ENCODE measurements at places on chromosomes 11 and 22. TPM values are rescaled to one million over a fixed set of nuclear protein-coding genes. Genes with fewer than 3 reads are reported as not detected.

AP5B1 gene
- polyA plus RNA-seq, result 7.6 TPM

CECR2 gene
- 0.27 TPM for polyA plus RNA-seq

GRCh38 chr11:47057365-47057764 is 119.3 kb downstream of the ARFGAP2 start:
- H3K27me3 ChIP-seq, result no peaks in the 10 kb centered on the region
- no peak overlapping the region for H3K4me3 ChIP-seq
- no peak for DNase-seq
- peaks cover 4% of the 10 kb centered on the region for H3K36me3 ChIP-seq
- H3K4me1 ChIP-seq, result no peaks in the 10 kb centered on the region

SERPIND1 gene
- polyA plus RNA-seq, result 0.11 TPM

OR51B4 gene
- polyA plus RNA-seq, result not detected

SCO2 gene
- 9.8 TPM for polyA plus RNA-seq

CFAP300 gene
- 3.3 TPM for polyA plus RNA-seq

DNA sequence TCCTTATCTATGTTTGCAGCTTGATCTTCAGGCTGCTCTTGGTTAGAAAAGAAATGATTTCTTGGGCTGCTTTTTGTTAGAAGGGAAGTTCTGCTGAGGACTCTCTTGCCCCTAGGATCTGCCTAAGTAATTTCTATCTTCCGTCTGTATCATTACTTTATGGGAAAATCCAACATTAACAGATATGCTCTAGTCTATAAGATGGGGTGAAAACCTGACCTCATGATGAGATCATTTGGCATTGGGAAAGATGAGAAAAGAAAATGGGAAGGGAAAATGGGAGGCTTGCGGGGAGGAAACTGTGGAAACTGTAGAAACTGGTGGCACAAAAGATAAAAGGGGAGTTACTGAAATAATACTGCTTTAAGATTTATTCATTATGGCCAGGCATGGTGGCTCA is 63.6 kb downstream of the FDX1 start:
- H3K4me1 ChIP-seq, result no peaks in the 10 kb centered on the region
- no peaks in the 10 kb centered on the region for H3K27me3 ChIP-seq
- H3K4me3 ChIP-seq, result no peak overlapping the region
- no peak overlapping the region for H3K27ac ChIP-seq

GRCh38 chr22:39135092-39135896 is 17.2 kb downstream of the CBX7 start:
- H3K4me3 ChIP-seq, result no peak overlapping the region
- H3K4me1 ChIP-seq, result peaks cover 9% of the 10 kb centered on the region
- no peak overlapping the region for H3K27ac ChIP-seq
- no peaks in the 10 kb centered on the region for H3K27me3 ChIP-seq

FKBP2 gene
- polyA plus RNA-seq, result 128 TPM

- no peaks in the 10 kb centered on the region for H3K36me3 ChIP-seq
- H3K27me3 ChIP-seq, result no peaks in the 10 kb centered on the region
- H3K4me3 ChIP-seq, result no peak overlapping the region
- DNase-seq, result no peak
- no peak overlapping the region for H3K27ac ChIP-seq
Measured at GRCh38 chr22:49290711-49291110, 537.0 kb downstream of the BRD1 start.

VWA5A gene
- 15.8 TPM for polyA plus RNA-seq

DNA sequence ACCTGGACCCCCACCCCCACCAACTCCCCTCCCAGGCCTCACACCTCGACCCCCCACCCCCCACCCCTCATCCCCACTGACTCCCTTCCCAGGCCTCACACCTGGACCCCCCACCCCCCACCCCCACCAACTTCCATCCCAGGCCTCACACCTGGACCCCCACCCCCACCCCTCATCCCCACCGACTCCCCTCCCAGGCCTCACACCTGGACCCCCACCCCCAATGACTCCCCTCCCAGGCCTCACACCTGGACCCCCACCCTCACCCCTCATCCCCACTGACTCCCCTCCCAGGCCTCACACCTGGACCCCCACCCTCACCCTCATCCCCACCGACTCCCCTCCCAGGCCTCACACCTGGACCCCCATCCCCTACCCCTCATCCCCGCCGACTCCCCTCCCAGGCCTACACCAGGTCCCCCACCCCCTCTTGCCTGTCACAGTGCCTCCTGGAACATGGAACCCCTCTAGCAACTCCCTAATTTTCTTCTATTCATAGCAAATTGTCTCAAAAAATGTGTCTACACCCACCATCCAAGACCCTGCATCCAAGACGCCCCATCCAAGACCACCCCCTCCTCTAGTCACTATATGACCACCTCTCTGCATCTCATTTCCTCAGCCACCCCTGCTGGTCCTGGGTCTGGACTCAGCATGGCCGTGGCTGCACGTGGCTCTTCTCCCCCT is 36.9 kb upstream of the BRSK2 start:
- no peak for DNase-seq
- no peaks in the 10 kb centered on the region for H3K4me1 ChIP-seq
- H3K27ac ChIP-seq, result no peak overlapping the region
- peaks cover 18% of the 10 kb centered on the region for H3K27me3 ChIP-seq

- H3K4me1 ChIP-seq, result peaks cover 92% of the 10 kb centered on the region
- no peak for DNase-seq
- H3K36me3 ChIP-seq, result peaks cover 52% of the 10 kb centered on the region
- no peaks in the 10 kb centered on the region for H3K27me3 ChIP-seq
- H3K27ac ChIP-seq, result peak overlapping the region; percentile 64
- no peak overlapping the region for H3K4me3 ChIP-seq
Measured at GRCh38 chr22:30296324-30296723, 7.0 kb upstream of the CASTOR1 start.

DNA sequence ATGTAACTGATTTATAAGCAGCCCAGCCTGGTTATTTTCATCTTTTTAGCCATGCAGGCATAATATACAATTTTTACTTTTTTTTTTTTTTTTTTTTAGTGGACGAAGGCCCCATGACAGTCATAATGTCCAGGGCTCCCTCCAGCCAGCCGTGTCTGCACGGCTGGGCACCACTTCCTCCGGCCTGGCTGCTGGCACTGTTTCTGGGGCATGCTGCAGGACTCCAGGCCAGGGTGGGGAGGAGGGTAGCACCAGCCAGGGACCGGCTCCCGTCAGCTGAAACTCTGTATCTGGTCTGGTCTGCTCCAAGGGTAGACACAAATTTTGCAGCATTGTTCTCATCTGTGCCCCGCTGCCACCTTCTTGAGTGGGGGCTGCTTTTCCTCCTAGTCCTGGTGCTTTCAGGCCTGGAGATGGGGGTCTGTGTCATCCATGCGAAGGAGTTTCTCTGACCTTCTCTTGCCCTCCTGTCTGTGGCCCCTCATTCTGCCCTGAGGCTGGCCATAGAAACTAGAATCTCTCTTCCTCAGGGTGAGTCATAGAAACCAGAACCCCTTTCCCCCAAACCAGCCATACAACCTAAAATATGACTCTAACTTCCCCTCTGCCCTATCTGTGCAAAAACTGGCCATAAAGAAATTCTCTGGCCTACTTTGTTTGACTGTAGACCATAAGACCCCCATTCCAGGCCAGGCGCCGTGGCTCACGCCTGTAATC is 9.2 kb upstream of the RRP7A start:
- no peak overlapping the region for H3K27ac ChIP-seq
- peaks cover 6% of the 10 kb centered on the region for H3K4me1 ChIP-seq
- no peak overlapping the region for H3K4me3 ChIP-seq
- DNase-seq, result no peak

DBX1 gene
- not detected for polyA plus RNA-seq

KRTAP5-8 gene
- 0.25 TPM for polyA plus RNA-seq

DNA sequence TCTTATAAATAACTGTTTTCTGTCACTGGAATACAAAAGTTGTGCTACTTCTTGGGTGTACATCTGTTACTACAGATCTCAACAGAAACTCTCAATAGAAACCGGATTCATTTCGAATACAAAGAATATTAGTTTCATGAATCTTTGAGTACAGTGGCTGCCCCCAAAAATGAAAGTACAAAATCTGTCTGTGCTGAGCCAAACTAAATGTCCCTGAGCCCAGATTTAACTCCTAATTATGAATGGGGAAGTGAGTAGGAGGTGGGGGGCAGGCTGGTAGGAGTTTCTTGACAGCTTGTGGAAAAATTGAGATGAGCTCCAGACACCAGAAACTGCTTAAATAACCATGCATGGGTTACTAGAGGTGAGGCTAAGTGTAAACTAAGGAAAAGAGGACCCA is 41.6 kb downstream of the PITPNB start:
- no peaks in the 10 kb centered on the region for H3K4me1 ChIP-seq
- DNase-seq, result no peak
- H3K27ac ChIP-seq, result no peak overlapping the region
- no peaks in the 10 kb centered on the region for H3K27me3 ChIP-seq
- no peak overlapping the region for H3K4me3 ChIP-seq
- peaks cover 13% of the 10 kb centered on the region for H3K36me3 ChIP-seq

GRCh38 chr11:74310857-74311256 is 583 bp downstream of the P4HA3 start:
- no peak overlapping the region for H3K4me3 ChIP-seq
- H3K27ac ChIP-seq, result no peak overlapping the region
- peaks cover 14% of the 10 kb centered on the region for H3K4me1 ChIP-seq
- DNase-seq, result no peak
- H3K27me3 ChIP-seq, result peaks cover 22% of the 10 kb centered on the region

GRCh38 chr11:34977089-34977912 is 60.9 kb downstream of the PDHX start:
- H3K4me1 ChIP-seq, result no peaks in the 10 kb centered on the region
- no peak overlapping the region for H3K4me3 ChIP-seq
- H3K36me3 ChIP-seq, result peaks cover 5% of the 10 kb centered on the region
- H3K27ac ChIP-seq, result no peak overlapping the region
- DNase-seq, result no peak
- no peaks in the 10 kb centered on the region for H3K27me3 ChIP-seq

- DNase-seq, result no peak
- no peak overlapping the region for H3K4me3 ChIP-seq
- no peaks in the 10 kb centered on the region for H3K4me1 ChIP-seq
- no peaks in the 10 kb centered on the region for H3K36me3 ChIP-seq
- no peak overlapping the region for H3K27ac ChIP-seq
- H3K27me3 ChIP-seq, result no peaks in the 10 kb centered on the region
Measured at GRCh38 chr11:131859538-131860210, 489.3 kb downstream of the NTM start.

OR52N4 gene
- 0.73 TPM for polyA plus RNA-seq

LGALS12 gene
- polyA plus RNA-seq, result 0.21 TPM

LMO2 gene
- 31.1 TPM for polyA plus RNA-seq

- DNase-seq, result no peak
- no peaks in the 10 kb centered on the region for H3K36me3 ChIP-seq
- H3K4me1 ChIP-seq, result no peaks in the 10 kb centered on the region
Measured at GRCh38 chr11:134132808-134133207, 63.9 kb downstream of the JAM3 start.

DDTL gene
- 3.1 TPM for polyA plus RNA-seq

DNA sequence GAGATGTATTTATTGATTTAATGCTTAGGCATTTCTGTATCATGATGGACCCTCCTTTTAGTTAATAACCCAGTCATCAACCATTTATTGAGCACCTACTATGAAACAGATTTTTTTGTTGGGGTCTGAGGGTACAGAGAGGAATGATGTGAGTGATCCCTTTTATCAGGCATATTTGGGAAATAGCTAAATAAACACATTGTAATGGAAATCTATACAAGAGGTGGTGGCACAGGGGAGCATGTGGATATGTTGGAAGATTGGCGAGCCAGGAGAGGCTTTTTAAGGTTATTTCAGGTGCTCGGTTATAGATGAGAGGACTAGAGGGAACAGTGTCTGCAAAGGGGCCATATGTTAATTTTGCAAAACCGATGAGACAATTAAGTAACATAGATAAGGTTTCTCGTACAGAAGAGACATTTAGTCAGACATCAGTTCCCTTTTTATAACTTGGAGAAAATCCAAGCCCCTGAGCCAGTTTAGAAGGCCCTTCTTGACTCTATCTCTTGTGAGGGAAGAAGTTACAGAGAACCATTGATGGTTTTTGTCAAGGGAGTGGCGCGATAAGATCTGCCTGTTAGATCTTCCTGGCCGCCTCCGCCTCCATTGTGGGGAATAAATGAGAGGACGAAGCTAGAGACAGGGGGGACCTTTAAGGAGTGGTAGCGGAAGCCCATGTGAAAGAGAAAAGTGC is 2.0 kb downstream of the ATXN10 start:
- no peaks in the 10 kb centered on the region for H3K27me3 ChIP-seq
- H3K36me3 ChIP-seq, result no peaks in the 10 kb centered on the region
- H3K4me3 ChIP-seq, result no peak overlapping the region
- DNase-seq, result no peak
- H3K4me1 ChIP-seq, result peaks cover 15% of the 10 kb centered on the region
- no peak overlapping the region for H3K27ac ChIP-seq

DNA sequence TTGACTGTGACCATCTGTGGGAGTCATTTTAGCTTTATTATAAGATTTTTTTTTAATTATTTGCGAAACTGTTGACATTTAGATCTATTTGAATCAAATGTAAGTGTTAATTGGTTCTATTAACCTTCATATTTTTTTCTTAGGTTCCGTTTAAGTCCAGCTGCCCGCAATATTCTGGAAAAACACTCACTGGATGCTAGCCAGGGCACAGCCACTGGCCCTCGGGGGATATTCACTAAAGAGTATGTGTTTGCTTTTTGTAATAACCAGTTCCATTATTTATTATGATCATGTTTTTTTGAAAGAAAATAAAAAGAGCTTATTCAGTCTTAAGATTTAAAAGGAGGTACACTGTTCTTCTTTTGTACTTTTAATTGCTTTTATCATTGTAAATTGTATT is 43.9 kb downstream of the PDHX start:
- no peaks in the 10 kb centered on the region for H3K4me1 ChIP-seq
- H3K4me3 ChIP-seq, result no peak overlapping the region
- no peaks in the 10 kb centered on the region for H3K27me3 ChIP-seq
- DNase-seq, result no peak

MAPK8IP2 gene
- 0.96 TPM for polyA plus RNA-seq

SYTL2 gene
- polyA plus RNA-seq, result 22.2 TPM

DNA sequence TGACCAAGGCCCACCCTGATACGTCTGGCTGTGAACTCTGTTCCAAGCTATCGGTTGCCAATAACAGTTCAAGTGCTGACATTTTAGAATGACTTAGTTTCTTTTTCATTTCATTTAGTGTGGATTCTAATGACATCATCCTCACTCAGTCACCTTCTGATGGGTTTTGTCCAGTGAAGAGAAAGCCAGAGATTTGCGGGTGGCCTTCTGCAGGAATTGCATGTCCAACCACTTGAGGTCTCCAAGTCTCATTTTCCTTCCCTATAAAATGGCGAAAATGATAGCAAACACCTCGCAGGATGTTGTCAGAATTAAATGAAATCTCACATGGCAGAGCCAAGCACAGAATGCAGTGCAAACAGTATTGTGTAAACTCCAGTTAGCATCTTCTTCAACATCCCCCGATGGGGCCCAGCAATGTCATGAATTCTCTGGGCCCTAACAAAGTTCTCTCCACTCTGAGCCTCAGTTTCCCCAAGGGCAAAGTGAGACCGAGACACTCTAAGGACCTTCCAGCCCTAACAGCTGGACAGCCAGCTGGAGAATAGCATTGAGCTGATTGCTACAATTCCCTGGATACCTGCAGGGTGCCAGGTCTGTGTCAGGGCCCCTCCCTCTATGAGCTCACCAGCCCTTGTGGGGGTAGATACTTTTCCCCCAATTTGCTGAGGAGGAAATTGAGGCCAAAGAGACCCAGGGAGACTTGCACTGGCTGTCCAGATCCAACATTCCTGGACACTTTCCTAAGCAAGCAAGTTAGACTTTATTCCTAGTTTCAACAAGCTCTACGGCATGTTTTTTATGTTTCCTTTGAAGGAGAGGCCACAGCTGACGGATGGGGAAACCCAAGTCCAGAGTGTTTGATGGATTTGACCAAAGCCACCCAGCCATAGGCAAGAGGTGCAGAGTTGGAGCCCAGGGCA is 286.7 kb downstream of the MN1 start:
- peaks cover 2% of the 10 kb centered on the region for H3K4me1 ChIP-seq
- no peak overlapping the region for H3K4me3 ChIP-seq
- no peaks in the 10 kb centered on the region for H3K36me3 ChIP-seq
- no peaks in the 10 kb centered on the region for H3K27me3 ChIP-seq

RCOR2 gene
- 0.87 TPM for polyA plus RNA-seq

Measured in thymus (tissue), 14 donors.